ENCODE measurements at places on chromosomes 13 and 19.

DNA sequence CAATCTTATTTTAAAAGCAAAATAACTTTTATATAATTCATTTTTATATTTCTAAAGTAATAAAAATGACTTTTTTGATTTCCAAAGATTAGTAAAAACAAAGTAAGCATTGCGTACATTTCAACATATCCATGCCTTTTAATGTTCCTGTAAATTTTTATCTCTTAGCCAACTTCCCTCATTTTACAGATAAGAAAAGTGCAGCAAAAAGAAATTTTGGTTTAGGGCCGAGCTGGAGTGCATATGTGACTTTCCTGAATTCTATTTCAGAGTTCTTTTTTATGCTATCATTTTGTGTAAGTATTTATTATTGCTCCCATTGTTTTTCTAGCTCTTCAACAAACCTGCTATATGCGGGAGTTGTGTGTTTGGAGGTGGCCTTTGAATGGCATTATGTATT, 195.3 kb downstream of the NHLRC3 start:
- no peak for DNase-seq

- no peak for DNase-seq
Observed at GRCh38 chr19:49017666-49018351, 918 bp upstream of the LHB start.

GRCh38 chr13:111919849-111920248, 147.1 kb upstream of the SOX1 start:
- no peak for DNase-seq

DNA sequence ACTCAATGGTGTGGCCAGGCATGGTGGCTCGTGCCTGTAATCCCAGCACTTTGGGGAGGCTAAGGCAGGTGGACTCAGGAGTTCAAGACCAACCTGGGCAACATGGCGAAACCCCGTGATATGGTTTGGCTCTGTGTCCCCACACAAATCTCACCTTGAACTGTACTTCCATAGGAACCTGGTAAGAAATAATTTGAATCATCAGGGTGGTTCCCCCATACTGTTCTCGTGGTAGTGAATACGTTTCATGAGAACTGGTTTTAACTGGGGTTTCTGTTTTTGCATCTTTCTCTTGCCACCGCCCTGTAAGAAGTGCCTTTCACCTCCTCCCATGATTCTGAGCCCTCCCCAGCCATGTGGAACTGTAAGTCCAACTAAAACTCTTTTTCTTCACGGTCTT, 49.6 kb downstream of the USP12 start:
- DNase-seq = no peak

- no peak for DNase-seq
Observed at GRCh38 chr19:3723883-3724282, 15.7 kb downstream of the TJP3 start.

DNA sequence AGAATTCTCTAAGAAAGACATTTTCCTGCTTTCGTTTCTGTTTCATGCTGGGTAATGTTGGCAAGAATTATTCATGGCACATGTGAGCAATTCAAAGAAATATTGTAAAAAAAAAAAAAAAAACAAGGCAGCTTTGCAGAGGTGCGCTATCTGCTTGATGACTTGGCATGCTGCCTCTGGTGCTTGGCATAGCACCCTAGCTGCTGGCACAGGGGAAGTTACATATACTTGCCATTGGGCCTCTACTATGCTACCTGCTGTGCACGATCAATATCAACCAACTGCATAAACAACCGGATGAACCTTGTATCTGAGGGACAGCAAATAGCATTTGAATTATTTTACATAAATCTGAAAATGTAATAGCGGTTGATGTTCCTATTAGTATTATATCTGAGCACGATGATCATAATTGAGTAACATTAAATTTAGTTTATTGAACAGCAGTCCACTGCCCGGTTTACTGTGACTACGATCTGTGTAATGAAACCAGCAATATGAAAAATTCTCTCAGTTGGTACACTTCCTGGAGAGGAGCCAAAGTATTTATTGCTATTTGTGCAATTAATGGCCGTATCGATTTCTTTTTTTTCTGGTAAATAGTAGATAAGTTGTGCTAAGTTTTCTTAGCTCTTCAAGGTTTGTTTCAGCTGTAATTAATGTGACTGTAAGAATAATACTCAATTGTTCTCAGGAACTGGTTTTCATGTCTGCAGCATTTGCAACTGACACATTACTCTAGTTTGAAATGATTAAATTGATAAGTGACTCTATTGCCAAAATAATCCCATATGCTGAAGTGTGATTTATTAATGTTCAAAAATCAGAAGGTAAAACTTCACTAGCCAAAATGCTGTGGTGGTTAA, 717.3 kb downstream of the DACH1 start:
- DNase-seq = no peak

GRCh38 chr13:65826657-65827056, 1403.5 kb downstream of the PCDH9 start:
- DNase-seq = no peak

GRCh38 chr19:54558339-54558738, 15.3 kb upstream of the LILRA2 start:
- DNase-seq = no peak

GRCh38 chr13:23470790-23471614, 37.5 kb upstream of the SACS start:
- no peak for DNase-seq

DNA sequence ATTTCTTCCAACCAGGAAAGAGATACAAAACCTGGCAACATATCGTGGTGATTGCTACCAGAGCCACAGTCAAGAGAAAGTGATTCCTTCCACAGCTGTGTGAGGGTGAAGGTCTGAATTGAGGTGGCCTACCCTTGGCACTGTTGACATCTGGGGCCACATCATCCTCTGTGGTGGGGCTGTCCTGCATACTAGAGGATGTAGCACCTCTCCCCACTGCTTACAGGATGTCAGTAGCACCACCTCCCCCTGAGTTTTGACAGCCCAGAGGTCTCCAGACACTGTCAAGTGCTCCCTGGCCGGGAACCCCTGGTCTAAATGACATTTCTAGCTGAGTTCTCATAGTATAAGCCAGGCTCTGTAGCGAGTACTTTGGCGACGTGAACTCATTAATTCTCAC, 15.5 kb downstream of the PTGER1 start:
- DNase-seq = no peak

DNA sequence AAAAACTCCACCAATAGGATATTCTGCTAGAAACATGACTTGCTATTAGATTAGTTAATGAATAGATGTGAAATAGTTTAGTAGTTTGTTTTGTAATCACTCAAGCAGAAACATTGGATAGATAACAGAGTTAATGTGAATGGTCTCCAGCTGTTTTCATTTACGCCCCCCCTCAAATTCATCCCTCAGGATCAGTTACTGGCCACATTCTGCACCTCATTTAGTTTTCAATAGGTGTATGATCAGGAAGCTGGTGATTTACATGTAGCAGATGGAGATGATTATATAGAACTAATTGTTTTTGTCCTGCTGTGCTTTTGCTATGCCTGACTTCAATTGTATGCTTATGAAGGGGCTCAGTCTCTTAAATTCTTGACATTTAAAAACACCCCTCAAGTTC, 759.0 kb downstream of the SLITRK6 start:
- DNase-seq = no peak

DNA sequence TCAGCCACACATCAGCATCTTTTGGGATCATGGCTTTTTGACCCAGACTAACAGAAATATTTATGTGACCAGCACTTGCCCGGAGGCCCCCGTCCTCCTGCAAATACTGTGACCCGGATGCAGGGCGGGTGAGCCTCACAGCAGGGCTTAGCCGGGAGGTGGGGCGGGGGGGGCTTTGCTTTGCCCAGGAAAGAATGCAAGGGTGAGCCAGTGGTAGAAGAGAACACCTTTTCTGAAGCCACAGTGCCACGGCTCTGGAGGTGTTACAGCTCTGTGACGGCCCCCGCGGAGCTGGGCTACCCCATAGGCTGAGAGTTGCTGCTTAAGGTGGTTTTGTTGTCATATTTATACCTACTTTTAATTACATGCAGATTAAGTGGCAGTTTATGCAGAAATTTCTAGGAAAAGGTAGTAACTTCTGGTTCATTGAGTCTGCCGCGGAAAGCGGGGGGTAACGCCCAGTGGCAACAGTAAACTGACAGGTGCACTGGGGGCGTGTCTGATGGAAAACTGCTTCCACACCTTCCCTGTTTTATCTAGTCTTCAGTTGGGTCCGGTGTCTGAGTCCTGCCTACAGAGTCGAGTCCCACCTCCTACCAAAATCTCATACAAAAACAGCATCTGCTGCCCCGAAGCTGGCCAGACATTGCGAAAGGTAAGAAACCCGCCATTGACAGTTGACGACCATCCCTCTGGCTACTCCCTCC, 187.9 kb downstream of the TEX29 start:
- no peak for DNase-seq

DNA sequence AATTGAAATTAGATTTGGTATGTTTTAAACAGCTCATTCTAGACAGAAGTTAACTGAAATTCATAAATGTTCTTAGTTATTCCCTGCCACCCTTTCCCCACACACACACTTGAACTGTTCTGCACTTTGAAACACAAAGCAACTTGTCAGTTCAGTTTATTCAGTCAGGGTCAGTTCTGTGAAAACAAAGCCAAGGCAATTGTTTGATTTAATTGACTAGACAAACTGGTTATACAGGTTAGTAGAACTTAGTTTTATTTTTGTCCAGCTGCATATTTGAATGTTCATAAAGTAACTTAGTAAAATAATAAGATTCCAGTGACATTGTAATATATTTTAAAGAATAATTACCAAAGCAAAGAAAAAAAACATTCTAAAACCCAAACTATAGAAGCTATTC, 98.3 kb upstream of the KLF5 start:
- DNase-seq = no peak

GRCh38 chr19:3441986-3442329, 38.4 kb downstream of the SMIM24 start:
- DNase-seq = no peak

DNA sequence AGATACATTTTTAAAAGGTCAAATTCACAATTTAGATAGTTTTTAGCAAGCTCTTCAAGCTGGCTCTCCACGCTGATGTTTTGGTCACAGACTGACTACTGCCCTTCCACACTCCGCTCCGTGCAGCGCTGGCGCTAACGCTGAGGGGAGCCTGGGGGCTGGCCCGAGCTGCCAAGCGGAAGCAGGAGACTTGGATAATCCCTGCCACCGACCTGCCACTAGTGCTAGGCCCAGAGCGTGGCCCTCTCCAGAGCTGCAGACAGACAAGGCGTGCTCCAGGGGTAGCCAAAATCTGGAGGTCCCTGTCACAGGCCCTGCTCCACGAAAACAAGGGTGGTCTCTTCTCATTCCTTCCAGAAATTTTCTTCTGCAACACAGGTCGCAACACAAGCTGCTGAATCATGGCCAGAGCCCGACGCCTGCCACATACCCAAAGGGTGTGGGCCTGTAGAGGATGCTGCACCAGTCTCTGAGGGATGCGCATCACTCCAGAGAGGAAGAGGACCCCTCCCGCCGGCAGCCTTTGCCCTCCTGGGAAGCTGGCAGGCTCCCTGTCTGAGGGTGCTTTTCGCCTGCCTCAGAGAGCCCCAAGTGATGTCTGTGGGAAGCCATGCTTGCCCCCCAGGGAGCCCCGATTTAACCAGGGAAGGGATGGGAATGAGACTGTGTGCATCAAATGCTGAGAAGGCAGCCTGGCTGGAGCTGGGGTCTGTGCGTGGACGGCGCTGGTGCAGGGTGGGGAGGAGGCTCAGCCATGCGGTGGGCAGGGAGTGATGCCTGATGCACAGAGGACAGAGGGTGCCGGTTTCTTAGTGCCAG, 21.6 kb downstream of the CAPS start:
- DNase-seq = no peak

- no peak for DNase-seq
Observed at GRCh38 chr19:42577016-42577415, 17.7 kb downstream of the CEACAM8 start.

DNA sequence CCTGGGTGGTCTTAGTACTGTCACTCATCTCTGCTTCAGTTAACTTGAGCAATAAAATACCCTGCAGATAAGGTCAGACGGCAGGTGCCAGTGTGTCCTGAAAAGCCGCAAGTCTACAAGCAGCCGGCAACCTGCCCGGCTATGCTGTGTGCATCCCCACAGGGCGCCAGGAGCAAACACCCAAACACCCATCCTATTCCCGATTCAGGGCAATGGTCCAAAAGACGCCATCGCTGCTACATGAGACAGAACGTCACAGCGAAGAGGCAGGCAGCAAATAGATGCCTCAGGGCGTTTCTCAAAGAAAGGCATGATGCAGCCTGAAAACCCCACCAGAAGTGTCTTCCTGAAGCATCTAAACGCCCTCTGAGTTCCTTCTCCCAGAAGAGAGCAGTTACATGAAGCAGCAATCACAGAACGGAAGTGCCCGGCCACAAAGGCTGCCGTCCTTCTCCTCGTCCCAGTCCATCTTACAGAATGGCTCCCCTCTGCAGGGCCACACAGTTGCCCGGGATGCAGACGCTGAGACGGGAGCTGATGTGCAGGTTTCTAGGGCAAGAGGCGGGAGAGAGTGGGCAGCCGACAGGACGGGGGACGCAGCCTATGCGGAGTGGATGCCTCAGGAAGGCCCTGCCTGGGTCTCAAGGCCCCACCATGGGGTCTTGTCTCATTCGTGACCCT, 35.1 kb downstream of the RASA3 start:
- no peak for DNase-seq

DNA sequence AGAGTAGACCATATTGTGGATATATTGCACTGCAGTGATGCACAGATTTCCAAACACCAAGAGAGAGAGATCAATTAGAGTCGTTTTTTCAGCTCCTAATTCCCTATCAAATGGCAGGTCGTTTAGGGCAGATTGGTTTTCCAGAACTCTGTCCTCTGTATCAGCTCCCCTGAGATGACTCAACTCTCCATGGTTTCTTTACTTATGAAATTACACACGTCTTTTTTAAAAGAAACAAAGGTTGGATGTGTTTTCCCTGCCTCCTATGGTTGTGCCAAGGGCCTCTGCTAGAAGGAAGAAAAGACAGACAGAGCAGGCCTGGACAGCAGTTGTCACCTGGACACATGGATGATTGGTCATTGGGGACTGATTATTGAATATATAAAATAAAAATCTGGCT, 478.1 kb upstream of the NBEA start:
- no peak for DNase-seq

GRCh38 chr19:12992729-12993128, 2.5 kb upstream of the NFIX start:
- DNase-seq = no peak

DNA sequence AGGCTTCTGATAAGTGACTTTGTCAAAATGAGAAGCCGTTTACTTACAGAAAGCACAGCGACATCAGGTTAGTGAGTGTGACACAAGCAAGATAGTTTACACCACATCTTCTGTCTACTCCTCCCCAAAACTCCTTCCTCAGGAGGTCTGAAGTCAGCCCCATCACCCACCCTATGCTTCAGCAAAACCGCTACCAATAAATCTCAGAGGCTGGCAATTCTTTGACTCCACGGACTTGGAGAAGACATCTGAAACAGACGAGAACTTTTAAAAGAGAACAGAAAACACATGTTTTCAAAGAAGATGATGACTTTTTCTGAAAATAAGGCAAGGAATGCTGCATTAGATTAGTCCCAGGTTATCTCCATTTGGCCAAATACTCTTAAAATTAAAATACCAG, 261.1 kb downstream of the TBC1D4 start:
- no peak for DNase-seq

- no peak for DNase-seq
Observed at GRCh38 chr19:21491146-21491545, 14.3 kb upstream of the ZNF429 start.

Data from non-pigmented ciliary epithelial cell (primary cell).